ENCODE measurements at places on chromosomes 12 and 14.
A peak's percentile ranks its signal among the peaks of the same experiment; 100 is the strongest.

DNA sequence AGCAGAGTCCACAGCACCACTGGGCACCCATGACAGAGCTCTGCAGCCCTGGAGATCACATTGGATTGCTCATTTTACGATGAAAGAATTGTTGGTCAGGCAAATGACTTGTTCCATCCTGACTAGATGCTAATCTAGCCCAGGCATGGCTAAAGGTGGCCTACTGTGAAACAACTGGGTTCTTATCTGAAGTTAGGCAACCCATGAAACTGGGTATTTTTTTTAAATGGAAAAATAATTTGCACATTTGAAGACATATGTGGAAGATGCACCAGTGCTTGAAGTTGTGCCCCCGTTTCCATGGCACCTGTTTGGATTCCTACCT lies 8.3 kb downstream of the PYGL start:
- DNase-seq, result no peak

DNA sequence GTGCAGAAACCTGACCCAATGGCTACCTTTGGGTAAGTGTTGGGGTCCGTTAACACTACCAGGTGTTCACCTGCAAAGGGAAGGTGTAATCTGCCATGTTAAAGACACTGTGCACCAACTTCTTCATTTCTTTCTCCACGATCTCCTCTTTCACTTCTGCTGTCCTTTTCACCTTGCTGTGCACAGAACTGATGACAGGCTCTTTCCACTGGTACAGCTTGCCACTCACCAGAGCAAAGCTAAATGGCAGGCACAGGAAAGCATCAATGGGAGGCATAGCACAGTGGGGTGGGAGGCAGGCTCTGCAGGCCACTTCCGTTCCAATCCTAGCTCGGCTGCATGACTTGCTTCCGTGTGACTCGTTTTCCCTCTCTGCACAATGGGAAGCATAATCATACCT lies 2.6 kb upstream of the C12orf76 start:
- no peak for DNase-seq

DNA sequence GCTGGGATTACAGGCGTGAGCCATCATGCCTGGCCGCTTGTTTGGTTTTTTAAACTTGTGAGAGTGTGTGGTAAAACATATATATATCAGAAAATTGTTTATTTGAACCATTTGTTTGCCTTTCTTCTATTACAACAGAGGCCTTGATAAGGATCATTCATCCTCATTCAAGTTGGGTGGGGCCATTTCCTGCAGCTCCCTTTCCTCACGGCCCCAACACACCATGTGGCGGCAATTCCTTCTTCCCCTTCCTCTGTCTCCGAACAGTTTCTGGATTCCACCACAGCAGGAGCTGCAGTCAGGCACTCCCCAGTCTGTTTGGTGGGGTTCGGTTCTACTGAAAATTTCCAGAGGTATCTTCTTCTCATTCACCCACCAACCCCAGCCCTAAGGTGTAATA lies 42.0 kb upstream of the RASSF3 start:
- DNase-seq, result no peak

GRCh38 chr12:121781998-121782979 lies 11.2 kb downstream of the RHOF start:
- DNase-seq, result no peak

- peak; percentile 94 for DNase-seq
Observed at GRCh38 chr14:102319351-102320032, at the start of gene ZNF839. ZNF839 (plus strand) TSS chr14:102319746; CDS start chr14:102319766, 20 bp downstream.

GRCh38 chr14:52551696-52552062 lies 626 bp downstream of the TXNDC16 start:
- no peak for DNase-seq

GRCh38 chr14:39232554-39233415 lies 930 bp upstream of the MIA2 start:
- no peak for DNase-seq

- DNase-seq, result no peak
Observed at GRCh38 chr14:90017371-90017770, 44.4 kb upstream of the KCNK13 start.

- peak; percentile 47 for DNase-seq
Observed at GRCh38 chr12:89325495-89325894, 26.8 kb downstream of the DUSP6 start.

DNA sequence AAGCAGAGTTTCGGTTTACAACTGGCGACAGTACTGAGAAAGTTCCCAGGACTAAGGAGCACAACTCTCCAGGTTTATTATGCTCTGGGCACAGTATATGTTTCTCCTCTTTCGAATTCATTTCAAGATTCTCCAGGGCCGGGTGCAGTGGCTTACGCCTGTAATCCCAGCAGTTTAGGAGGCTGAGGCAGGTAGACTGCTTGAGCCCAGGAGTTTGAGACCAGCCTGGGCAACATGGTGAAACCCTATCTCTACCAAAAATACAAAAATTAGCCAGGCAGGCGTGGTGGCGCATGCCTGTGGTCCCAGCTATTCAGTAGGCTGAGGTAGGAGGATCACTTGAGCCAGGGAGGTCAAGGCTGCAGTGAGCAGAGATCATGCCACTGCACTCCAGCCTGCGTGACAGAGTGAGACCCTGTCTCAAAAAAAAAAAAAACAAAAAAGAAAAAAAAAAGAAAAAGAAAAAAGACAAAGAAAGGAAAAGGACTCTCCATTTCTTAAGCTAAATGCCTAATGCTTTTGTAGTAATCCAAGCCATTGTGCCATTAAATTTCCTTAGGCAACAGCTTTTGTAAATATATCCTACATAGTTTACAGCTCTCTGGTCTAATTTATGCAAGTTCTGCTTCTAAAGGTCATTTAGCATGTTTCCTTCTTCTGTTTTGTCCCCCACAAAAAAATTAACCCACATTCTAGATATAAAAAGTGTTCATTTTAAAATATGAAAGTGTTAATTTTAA lies 34.8 kb downstream of the ATL1 start:
- no peak for DNase-seq
